ENCODE measurements at places on chromosomes 3 and 15. TPM values are rescaled to one million over a fixed set of nuclear protein-coding genes. Genes with fewer than 3 reads are reported as not detected.

GOLGA8H gene
- total RNA-seq = 7.3 TPM

TTLL13 gene
- 0.39 TPM for total RNA-seq

SATB1 gene
- 60.8 TPM for total RNA-seq

- DNase-seq = no peak
Observed at GRCh38 chr15:61016087-61016486, 213.0 kb downstream of the RORA start.

DNA sequence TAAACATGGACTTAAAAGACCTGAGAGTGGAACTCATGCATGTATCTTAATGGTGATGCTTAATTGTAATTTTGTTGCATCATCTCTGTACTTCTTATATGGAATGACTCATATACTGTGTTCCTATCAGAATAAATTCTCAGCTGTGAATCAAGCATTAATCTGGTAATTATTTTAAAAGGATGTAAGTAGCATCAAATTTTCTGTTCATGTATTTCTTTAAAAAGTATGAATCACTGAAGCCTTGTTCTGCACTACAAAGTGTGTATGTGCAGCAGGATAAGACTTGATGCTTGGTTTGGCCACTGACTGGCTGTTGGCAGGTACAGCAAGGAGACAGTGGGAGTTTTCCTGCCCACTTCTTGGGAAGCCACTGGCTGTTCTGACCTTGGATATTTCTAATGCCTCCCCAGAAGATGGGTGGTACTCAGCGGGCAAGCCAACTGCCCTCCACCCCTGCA, 123.9 kb downstream of the ANO10 start:
- no peak for DNase-seq

- DNase-seq = no peak
Observed at GRCh38 chr3:28698706-28699105, 350.1 kb upstream of the AZI2 start.

DNA sequence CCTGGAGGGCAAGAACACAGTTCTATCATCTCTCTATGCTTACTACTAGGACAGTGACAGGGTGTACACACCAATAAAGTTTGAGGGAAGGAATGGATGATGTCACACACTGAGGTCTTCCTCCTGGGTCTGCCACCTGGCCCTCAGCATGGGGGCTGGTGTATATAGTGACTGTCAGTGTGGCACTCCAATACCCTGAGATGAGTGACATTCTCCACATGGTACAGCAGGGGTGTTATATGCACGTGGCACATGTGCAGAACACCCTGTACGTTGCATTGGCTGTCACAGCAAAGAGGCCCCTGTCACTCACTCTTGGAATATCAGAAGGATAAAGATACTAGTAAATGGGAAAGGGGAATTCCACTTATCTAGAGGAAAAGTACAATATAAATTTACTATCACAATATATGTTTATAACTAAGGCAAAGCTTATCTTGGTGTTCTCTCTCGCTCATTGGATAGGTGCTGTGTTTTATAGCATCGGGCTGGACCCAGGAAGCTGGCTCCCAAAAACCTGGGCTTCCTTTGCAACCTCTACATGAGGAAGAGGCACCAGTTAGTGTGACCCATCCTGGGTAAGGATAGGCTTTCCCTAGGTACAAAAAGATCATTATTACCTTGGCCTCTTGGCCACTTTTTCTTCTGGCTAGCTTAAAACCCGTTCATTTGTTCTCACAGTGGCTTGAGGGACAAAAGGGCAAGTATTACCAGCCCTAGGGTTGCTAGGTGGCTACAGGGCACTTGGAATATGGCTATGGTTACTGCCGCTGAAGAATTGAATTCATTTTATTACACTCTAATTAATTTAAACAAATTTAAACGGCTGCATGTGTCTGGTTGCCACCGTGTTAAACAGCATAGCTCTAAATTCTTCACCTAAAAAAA, 54.8 kb upstream of the HES1 start:
- DNase-seq = no peak

- no peak for DNase-seq
Observed at GRCh38 chr3:3848923-3849275, 49.7 kb downstream of the LRRN1 start.

DNA sequence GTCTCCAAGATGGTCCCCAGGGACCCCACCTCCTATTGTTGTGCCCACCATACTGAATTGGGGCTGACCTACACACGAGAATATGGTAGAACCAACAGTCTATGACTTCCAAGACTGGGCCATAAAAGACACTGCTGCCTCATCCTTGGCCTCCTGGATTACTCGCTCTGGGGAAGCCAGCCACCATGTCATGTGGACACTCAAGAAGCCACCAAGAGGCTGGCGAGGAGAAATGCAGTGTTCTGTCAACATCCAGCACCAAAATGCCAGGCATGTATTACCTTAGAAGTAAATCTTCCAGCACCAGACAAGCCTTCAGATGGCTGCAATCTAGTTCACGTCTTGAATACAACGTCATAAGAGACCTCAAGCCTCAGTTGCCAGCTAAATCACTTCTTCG, 17.1 kb upstream of the TPM1 start:
- no peak for DNase-seq

DNA sequence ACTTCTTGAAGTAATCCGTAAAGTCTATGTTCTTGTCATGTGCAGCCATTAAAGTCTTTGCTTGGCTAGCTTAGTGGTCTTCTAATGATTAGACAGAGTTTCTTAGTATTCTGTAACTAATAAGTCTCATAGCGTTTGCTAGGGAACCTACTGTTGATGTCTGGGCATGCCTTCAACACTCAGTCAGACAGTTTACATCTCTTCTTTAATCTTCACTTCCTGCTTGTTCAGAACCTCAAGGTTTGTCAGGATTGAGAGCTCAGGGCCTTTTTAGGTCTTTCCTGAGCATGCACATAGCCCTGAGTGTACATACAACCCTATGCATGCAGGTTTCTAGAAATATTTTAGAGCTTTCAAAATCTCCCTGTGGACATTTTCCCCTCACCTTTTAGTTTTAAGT, 426.3 kb downstream of the AGBL1 start:
- no peak for DNase-seq
